ENCODE measurements at places on chromosomes 13 and 19.

- DNase-seq = no peak
These were observed 824 bp downstream of the TSEN34 start for GRCh38 chr19:54191811-54192453.

DNA sequence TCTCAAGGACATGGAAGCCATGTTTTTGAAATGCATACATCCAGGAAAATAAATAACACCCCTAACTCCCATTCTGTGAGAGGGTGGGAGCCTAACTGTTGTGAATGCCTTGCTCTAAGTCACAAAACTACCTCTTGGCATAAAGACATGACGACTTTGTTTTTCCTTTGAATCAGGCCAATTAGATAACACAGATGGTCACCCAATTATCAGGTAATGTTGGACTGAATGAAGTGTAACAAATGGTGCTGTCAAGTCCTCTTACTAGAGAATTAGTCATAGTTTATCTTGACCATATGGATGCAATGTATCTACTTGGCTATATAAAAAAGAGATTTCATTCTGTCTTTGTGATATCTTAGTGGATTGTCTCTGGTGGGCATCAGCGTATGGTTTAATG is 553.6 kb upstream of the ATXN8OS start:
- DNase-seq = no peak

DNA sequence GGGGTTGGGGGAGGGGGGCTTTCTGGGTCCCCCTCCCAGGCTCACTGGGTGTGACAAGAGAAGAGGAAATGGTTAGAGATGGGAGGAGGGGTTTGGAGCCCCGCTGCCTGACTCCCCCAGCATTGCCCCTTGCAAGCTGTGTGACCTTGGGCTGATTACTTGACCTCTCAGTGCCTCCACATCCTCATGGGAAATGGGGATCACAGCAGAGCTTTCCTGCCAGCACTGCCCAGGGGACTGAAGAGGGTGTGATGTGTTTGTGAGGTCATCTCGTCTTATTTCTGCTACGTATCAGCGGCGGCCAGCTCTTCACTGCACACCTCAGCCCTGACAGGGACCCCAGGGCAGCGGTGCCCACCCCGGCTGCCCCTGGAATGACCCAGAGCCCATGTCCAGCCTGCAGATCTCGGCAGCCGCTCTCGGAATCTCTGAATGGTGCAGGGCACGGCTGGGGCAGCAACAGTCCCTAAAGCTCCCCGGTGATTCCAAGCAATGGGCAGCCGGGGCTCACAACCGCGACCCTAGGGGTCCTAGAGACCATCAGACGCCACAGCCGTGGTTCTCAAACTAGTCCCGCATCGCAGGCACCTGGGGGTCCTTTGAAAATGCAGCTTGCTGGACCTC is 8.4 kb downstream of the PNMA8B start:
- no peak for DNase-seq

DNA sequence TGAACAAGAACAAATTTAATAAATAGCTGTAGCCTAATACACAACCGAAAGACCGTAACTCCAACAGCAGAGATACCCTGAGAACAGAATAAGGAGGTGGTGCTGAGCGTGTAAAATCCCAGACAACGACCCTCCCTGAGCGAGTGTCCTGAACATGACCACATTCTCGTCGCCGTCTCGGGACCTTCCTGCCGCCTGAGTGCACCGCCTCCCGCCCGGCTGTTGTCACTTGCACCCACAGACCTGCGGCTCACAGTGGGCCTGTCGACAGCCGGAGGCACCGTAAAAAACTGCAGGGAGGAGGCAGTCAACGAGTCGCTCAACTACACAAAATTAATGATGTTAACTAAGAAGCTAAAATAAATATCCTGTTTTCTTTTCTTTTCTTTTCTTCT is 35.8 kb upstream of the GRTP1 start:
- no peak for DNase-seq

DNA sequence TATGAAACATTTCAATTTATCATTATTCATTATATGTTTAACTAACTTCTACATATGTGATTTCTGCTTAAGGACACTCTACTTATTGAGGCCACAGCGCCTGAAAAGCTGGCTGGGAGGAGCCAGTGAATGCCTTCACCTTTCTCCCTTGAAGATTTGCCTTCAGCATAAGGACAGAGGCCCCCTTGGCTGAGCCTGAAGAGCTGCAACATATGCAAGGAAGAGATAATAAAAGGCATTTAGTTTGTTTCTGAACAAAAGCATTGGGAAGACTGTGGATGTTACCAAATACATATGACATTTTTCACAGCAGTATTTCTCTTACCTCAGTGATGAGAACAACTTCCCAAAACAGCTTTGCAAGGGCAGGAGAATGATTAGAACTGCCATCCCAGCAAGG is 92.1 kb downstream of the ABCC4 start:
- no peak for DNase-seq

DNA sequence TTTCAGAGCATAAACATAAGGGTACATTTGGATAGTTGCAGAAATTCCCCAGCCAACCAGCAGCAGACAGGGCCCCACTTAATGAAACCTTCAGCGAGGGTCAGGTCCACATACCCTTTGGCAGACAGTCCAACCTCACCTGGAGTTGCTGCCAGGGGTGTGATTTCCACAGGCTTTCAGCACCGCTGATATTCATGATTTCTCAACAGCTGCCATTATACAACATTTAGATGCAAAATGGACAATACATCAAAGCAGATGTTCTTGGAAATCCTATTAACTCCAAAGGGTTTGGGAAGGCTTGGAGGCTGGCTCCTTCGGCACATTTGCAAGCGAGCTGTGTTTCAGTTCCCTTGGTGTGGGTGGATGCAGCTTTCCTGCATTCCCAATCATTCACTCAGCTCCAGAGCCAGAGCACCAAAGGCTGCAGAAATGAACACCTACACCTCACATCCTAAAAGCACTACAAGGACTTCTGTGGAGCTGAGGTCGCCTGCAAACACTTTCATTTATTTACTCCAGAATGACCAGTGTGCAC is 147.2 kb upstream of the VSTM2B start:
- DNase-seq = no peak

GRCh38 chr13:98575009-98575903 is 1.7 kb downstream of the STK24 start:
- no peak for DNase-seq

GRCh38 chr19:34075661-34076091 is 96.6 kb upstream of the LSM14A start:
- no peak for DNase-seq

DNA sequence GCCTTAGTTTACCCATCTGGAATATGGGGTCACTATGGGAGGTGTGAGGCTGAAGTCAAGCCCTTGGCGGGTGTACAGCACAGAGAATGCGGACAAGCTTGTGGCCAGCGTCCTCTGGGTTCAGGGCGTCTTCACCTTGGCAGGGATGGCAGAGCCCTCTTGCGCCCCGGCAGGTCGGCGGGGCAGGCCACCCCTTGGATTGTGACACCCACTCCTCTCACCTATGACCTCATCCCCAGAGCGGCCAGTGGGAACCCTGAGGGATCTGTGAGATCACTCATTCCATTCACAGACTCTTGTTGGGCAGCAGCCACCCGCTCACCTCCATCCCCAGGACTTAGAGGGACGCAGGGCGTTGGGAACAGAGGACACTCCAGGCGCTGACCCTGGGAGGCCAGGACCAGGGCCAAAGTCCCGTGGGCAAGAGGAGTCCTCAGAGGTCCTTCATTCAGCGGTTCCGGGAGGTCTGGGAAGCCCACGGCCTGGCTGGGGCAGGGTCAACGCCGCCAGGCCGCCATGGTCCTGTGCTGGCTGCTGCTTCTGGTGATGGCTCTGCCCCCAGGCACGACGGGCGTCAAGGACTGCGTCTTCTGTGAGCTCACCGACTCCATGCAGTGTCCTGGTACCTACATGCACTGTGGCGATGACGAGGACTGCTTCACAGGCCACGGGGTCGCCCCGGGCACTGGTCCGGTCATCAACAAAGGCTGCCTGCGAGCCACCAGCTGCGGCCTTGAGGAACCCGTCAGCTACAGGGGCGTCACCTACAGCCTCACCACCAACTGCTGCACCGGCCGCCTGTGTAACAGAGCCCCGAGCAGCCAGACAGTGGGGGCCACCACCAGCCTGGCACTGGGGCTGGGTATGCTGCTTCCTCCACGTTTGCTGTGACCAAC is at the start of gene SPACA4:
Gene SPACA4, plus strand, starts transcription at position 280 of the 896 bp plus-strand sequence. Its CDS starts 237 bp downstream, at position 517.
- no peak for DNase-seq

GRCh38 chr13:93108111-93108601 is 118.5 kb upstream of the GPC6 start:
- no peak for DNase-seq

GRCh38 chr19:4301590-4302242 is 473 bp downstream of the TMIGD2 start:
- no peak for DNase-seq

GRCh38 chr13:27024074-27024461 is 147.5 kb downstream of the USP12 start:
- no peak for DNase-seq

GRCh38 chr19:13398182-13398581 is 108.1 kb downstream of the CACNA1A start:
- DNase-seq = no peak

DNA sequence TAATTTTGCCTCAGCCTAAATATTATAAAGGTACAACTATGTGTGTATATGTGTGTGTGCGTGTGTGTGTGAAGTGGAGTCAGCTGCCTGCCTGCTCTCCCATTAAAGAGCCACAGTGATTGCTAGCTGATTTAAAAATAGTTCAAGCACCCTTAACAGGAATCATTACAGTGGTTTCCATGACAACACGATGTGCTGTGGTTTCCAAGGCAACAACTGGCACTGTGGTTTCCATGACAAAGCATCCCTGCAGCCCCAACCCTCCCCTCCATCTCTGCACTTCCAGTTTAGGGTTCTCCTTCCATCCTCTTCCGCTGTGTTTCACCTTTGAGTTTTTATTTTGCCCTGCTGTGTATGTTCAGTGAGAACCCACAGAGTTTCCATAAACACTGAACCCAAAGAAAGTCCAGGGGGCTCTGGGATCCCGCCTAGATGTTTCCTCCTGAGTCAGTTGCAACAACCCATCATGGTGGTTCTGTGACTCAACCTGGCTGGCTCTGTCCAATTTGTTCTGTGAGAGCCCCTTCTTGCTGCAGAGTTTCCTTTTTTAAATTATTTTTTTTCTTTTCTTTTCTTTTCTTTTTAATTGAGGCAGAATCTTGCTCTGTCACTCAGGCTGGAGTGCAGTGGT is 7.1 kb upstream of the PNMA8A start:
- no peak for DNase-seq

- DNase-seq = no peak
These were observed 6.4 kb downstream of the FBN3 start for GRCh38 chr19:8143041-8143440.

DNA sequence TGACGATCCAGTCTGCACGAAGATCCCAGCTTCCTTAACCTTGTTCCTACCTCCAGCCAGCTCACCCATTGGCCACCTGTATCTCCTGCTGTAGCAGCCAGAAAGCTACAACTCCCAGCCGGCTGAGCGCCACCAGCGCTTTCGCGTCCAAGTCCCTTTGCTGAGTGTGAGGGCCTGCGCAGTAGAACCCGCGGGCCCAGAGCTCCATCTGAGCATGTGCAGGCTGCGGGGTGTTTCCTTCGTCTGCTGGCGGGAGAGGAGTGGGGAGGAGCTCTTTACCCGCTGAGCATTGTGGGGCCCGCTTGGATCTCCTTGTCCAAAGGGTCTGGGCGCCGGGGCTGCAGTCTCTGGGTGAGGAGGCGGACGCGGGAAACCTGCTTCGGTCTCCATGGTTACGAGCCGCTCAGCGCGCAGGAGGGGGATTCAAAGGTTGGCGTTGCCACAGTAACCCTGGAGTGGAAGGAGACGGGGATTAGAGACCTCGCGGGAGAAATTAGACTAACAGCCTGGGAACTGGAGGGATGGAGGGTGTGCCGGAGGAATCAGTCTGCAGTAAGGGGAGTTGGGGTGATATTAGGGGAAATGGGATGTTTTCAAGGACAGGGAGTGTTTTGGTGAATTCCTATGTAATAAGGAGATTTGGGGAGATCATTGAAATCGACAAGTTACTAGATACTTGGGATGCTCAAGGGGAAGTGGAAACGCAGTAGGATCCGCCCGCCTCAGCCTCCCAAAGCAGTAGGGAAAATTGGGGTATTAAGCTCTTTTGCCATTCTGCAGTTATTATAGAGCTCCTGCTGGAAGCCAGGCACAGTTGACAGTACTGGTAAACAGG is 33.5 kb downstream of the ZSWIM9 start:
- peak; percentile 90 for DNase-seq

GRCh38 chr13:113732961-113733950 is 25.8 kb upstream of the TMEM255B start:
- no peak for DNase-seq

DNA sequence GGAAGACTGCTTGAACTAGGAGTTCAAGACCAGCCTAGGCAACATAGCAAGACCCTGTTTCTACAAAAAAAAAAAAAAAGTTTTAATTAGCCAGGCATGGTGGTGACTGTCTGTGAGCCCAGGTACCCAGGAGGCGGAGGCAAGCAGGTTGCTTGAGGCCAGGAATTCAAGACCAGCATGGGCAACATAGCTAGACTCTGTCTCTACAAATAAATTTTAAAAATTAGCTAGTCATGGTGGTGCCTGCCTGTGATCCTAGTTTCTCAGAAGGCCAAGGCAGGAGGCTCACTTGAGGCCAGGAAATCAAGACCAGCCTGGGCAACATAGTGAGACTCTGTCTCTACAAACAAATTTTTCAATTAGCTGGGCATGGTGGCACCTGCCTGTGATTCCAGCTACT is 6.1 kb downstream of the INSR start:
- no peak for DNase-seq

GRCh38 chr13:39552246-39552645 is 50.7 kb downstream of the LHFPL6 start:
- no peak for DNase-seq

GRCh38 chr13:21106089-21106488 is 44.7 kb upstream of the LATS2 start:
- no peak for DNase-seq

- peak; percentile 63 for DNase-seq
These were observed 174.8 kb downstream of the KDM4B start for GRCh38 chr19:5143471-5144411.

- DNase-seq = no peak
These were observed 6.1 kb upstream of the ZNF98 start for GRCh38 chr19:22427960-22428913.

- no peak for DNase-seq
These were observed 11.3 kb downstream of the DCAF15 start for GRCh38 chr19:13963603-13964105.

DNA sequence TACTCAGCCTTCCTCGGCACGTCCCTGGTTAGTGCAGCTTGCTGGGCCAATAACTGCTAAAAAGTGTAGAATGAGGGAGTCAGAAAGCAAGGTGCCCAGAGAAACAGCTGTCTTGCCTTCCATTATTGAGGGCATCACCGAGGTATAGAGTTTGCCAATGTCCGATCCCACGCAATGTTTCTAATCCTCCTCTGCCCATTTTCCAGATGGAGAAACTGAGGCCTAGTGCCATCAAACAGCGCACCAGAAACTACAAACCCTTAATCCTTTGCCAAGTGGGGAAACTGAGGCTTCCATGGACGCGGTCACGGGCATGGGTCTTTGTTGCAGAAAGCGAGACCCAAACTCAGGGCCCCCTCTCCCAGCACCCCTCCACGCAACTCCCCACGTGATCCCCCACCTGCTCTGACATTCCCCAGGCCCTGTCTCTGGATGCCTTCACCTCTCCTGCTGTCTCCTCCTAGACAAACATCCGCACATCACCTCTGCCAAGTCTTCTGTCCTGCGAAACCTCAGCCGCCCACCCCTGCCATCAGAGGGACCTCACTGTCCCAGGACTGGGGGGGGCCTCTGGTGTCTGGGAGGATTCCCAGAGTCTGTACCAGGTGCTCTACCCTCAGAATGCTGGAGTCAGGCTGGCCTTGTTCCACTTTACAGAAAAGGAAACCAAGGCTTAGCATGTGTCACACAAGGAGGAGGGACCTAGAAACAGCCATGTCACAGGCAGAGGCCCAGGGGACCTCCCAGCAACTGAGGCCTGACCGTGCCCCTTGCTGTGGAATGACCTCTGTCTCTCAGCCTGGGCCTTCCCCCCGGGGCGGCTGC is 930 bp upstream of the PDE4C start:
- DNase-seq = no peak

Data from CD8-positive, alpha-beta T cell (primary cell).